ENCODE measurements at places on chromosomes 1 and 21. TPM values are rescaled to one million over a fixed set of nuclear protein-coding genes. Genes with fewer than 3 reads are reported as not detected.

The CYP4X1 gene
- total RNA-seq: not detected

- no peak for DNase-seq
These were observed 597.9 kb upstream of the ADAMTS5 start for GRCh38 chr21:27564684-27565301.

DNA sequence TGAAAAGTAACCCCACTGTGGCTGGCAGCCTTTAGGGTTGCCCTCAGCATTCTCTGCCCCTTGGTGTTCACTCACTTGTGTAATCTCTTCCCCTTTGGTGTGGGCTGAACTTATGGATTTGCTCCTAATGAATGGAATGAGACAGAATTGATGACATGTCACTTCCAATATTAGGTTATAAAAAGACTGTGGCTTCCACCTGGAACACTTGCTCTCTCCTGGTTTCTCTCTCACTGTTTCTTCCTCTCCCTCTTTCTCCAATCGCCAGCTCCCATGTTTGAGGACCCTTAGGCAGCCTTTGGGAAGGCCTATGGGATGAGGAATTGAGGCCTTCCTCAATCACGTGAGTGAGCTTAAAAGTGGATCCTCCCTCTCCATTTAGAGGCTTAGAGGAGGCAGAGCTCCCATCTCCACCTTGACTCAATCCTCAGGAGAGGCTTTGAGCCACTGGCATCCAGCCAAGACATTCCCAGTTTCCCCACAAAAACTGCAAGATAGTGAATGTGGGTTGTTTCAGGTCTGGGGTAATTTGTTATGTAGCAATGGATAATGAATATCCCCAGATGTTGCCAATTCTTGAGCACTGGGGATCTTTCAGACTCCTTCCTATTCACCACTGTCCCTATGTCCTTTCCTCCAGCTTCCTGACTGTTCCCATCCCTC is 95.5 kb upstream of the CD34 start:
- no peak for DNase-seq

The ATP6V1G3 gene
- not detected for total RNA-seq

DNA sequence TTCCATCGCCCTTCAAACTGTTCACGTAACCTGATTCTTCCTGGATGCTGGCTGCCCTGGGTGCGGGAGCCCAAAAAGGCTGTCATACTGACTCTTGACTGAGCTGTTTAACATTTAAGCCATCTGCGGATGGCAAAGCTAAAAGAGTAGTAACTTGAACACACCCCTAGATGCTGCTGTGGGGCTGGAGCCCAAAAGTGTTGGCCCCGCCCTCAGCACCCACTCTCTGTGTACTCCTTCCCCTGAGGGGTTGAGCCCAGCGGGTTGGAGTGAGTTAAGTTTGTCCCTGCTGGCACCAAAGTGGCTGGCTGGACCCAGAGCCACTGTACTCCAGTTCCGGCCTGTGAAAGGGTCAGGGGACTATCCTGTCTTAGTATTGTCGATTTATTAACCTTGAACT is 640.6 kb downstream of the PTPRU start:
- DNase-seq: no peak

The SLAMF1 gene
- total RNA-seq: 70.6 TPM

DNA sequence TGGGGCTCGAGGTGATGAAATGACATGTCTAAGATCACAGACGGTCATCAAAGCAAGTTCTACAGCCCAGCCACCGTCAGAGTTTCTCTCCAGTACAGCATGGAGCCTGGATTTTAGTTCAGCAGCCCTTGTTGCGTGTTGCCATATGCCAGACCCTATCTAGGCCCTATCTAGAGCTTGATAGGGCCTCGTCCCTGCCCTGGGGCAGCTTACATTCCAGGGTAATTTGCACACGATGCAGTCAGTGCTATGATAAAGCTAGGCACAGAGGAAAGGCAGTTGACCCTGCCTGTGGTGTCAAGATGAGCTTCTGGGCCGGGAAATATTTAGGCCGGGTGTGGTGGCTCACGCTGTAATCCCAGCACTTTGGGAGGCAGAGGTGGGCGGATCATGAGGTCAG is 18.9 kb downstream of the ETV3L start:
- no peak for DNase-seq

The FCRL5 gene
- 3.2 TPM for total RNA-seq

The RBBP5 gene
- total RNA-seq: 13.3 TPM

The RSPH1 gene
- total RNA-seq: not detected

The SRGAP2B gene
- total RNA-seq: 23.0 TPM

GRCh38 chr1:52032785-52033131 is 852 bp downstream of the KTI12 start:
- DNase-seq: no peak

DNA sequence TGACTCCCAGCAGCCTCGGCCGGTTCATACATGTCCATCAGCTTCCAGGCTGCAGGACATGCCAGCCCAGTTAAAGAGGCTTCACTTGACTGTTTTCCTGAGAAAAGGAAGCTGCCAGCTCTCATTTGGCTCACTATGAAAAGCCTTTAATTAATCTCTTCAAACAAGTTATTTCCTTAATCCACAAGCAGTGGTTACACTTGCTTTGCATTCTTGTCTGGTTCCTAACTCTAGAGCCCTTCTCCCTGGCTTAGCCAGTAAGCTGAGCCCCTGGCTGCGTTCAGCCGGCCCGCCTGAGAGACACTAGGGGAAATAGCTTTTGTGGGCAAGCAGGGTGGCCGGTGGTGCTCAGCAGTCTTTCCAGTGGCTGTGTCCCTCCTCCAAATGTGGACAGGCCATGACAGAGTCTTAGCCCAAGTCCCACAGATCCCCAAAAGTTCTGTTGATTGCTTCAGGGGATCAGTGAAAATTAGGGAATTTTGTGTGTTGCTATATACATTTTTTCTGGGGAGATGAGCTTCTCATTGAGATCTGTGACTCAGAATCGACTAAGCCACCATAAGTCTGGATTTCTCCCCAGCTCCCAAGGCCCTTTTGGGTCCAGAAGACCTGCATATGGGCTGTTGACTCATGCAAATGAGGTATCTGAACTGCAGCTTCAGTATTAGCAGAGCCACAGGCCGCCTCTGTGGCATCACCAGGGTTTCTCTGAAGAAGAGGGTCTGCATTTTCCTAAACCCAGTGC is 10.1 kb downstream of the ATF3 start:
- no peak for DNase-seq

DNA sequence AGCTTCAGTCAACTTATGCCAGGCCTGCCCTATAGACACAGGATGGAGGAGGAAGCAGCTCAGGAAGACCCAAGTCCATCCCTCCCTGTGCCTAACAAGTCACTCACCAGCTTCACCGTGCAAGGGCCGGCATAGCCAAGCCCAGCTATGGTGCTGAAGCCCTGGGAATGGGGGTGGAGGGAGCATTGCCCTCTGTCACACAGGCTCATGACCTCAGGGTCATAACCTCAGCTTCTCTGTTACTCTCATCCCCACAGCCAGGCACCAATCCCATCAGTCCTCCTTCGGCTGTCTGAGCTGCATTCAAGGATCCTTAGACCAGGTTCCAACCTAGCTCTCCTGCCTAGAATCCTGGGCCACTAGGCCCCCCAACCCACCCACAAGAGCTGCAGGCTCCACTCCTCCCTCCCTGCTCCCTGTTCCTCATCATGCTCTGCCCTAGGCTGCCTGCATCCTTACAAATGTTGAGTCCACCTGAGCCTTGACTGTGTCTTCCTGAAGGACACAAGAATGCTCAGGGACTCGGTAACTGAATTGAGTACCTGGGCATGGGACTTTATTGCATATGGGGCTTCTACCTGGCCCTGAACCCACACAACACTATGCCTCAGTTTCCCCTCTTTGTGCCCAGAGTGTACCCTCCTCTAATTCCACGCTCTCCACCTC is 1.7 kb downstream of the CD244 start:
- DNase-seq: no peak

The PADI3 gene
- total RNA-seq: not detected

GRCh38 chr1:14366091-14367018 is 232.1 kb upstream of the KAZN start:
- no peak for DNase-seq

DNA sequence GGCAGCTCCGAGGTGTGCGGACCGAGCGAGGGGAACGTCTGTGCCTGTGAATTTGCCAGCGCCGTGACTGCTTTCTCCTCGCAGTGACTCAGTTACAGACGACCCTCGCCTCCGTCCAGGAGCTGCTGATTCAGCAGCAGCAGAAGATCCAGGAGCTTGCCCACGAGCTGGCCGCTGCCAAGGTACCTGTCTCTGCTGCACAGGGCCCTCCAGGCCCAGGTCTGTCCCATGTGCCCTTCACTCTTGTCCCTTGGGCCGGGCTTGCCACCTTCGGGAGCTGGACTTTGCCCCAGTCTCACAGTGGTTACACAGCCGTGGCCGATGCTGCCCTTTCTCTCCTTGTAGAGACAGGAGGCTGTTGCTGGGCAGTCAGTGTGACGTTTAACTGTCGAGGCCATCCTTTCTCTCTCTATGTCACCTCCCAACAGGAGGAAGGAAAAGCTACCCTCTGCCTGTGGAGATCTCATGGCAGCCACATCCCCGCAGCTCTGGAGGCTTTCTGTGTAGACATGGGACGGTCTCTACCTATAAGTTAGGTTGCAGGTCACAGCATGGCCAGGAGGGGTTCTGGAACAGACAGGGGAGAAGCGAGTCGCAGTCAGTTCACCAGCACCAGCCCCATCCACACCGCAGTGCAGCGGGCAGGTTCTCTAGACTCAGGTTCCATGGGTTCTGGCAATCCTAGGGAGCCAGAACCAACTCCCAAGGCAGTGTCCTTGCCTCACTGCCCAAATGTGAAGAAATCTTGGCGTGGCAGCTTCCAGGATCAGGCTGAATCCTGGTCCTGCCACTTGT is 149.7 kb downstream of the PEX14 start:
- DNase-seq: no peak

The TRABD2B gene
- total RNA-seq: not detected

- DNase-seq: no peak
These were observed 246.7 kb downstream of the MRPL39 start for GRCh38 chr21:25360593-25360992.

- DNase-seq: no peak
These were observed 47.9 kb upstream of the BCAR3 start for GRCh38 chr1:93729502-93729901.

The RHBDL2 gene
- total RNA-seq: not detected

The DIRAS3 gene
- not detected for total RNA-seq

- no peak for DNase-seq
These were observed 98.5 kb upstream of the POGK start for GRCh38 chr1:166740668-166741276.

The S100A1 gene
- total RNA-seq: not detected

GRCh38 chr1:230900984-230901383 is 32.7 kb upstream of the C1orf198 start:
- no peak for DNase-seq

- DNase-seq: no peak
These were observed 13.7 kb downstream of the CADM3 start for GRCh38 chr1:159185121-159185520.

- no peak for DNase-seq
These were observed 5.9 kb downstream of the ZNF644 start for GRCh38 chr1:91015794-91016550.

DNA sequence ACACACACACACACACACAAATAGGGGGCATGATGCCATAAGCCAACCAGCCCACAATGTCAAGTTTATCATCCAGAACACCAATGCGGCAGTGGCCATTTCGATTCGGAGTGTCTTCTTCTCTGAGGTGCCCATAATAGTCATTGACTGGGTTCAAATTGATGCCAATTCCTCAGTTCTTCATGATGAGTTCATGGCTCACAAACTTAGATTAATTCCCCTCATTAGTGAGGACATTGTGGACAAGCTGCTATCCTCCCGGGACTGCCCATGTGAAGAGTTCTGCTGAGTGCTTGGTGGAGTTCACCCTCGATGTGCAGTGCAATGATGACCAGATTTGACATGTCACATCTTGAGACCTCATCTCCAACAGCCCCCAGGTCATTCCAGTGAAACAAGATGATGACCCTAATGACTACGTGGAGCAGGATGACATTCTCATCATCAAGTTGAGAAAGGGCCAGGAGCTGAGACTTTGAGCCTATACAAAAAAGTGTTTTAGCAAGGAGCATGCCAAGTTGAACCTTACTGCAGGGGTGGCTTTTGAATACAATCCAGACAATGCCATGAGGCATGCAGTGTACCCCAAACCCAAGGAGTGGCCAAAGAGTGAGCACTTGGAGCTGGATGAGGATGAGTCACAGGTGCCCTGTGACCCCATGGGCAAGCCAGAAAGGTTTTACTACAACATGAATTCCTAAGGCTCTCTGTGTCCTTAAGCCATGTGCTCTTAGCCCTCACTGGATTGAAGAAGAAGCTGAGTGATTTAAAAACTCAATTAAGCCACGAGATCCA is 211.6 kb upstream of the SAMSN1 start:
- no peak for DNase-seq

- no peak for DNase-seq
These were observed 618 bp downstream of the SH3BGR start for GRCh38 chr21:39452207-39452969.

GRCh38 chr1:43074244-43074643 is 97.8 kb downstream of the EBNA1BP2 start:
- no peak for DNase-seq

The SELL gene
- 276 TPM for total RNA-seq

DNA sequence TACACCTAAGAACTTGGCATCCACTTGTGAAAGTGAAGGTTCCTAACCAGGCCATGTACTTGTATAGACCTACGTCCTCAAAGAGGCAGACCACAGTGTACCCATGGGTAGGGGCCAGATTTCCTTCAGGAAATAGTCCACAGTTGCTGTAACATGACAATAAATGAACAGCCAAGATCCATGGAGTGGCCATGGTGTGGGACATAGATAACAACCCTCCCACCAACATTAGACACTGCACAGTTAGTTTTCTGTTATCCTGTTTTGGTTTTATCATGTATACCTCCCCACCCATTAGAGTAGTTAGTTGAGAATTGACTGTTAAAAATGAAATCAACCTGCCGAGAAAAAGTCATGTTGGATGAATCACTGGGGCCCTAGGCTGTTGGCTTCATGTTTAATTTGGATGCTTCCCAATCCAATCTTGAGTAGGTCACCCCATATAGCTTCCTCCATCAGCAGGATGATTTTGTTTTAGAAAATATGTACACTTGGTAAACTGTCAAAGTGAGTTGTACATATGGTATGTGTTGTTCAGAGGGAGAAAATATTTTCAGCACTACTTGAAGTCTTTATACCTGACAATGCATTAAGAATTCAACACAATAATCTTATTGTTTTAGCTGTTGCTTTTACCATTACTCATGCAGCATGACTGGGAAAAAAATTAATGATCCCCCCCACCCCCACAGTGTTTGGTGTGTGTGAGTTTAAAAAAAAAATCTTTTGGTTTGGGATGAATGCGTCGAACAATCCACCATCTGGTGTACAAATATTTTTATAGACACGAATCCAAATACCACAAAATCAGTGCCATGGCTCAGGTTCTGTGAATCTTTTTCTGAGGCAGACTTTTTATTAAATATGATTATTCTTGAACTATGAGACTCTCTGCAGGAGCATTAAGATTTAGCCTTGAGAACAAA is 88.3 kb upstream of the ARHGAP29 start:
- no peak for DNase-seq

Data from T-helper 17 cell (primary cell).